ENCODE measurements at places on chromosomes 2 and 18.

DNA sequence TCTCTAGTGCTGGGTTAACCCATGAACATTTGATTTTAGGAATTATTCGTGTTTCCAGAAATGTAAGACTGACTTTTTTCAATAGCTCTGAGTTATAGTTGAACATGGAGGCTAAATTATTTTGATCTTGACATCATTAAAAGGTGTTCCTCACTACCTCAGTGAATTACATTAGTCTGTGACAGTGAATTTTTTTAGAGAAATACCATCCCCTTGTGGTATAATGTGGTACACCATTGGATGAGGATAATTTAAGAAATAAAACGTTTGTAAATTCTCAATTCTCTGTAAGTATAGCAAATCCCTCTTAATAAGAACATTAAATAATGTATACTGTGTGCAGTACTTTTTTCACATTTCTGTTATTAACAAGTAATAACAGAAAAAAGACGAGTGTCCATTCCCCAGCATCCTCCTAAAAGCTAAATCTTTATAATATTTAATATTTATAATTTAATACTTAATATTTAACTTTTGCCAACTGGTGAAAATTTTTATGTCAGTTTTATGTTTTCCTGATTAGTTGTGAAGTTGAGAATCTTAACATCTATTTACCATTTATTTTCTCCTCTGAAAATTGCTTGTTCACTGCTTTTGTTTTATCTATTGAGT, 70.3 kb upstream of the CWC22 start:
- DNase-seq = peak; percentile 5

GRCh38 chr2:233803292-233803911, 25.3 kb downstream of the MROH2A start:
- no peak for DNase-seq

DNA sequence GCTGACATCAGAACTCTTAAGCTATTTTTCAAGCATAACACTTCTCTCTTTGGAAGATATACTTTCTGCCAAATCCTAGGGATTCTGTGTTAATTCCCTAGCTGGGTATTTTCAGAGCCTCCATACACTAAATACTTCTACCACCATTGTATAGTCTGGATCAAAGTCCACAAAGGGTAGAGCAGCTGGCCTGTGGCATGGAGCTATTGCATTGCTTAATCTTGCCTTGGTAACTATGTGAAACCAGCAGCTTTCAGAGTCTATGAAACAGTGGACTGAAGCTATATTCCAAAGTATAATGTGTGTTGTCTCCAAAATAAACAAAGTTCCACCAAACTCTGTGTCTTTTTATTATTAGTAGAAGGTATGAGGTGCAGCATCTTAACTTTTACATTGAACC, 296.9 kb upstream of the CDH19 start:
- DNase-seq = no peak

GRCh38 chr2:197498235-197498936, 1.3 kb downstream of the HSPD1 start:
- no peak for DNase-seq

GRCh38 chr2:64359892-64360657, 93.9 kb upstream of the LGALSL start:
- peak; percentile 79 for DNase-seq

- DNase-seq = no peak
These were observed 814 bp downstream of the FKBP7 start for GRCh38 chr2:178477443-178478129.

GRCh38 chr2:23685181-23685580, 241.7 kb downstream of the ATAD2B start:
- no peak for DNase-seq
